Dermis blood vessel endothelial cell (primary cell): ENCODE measurements at places on chromosomes 6 and 20. TPM values are rescaled to one million over a fixed set of nuclear protein-coding genes. Genes with fewer than 3 reads are reported as not detected.
A peak's percentile ranks its signal among the peaks of the same experiment; 100 is the strongest.

DNA sequence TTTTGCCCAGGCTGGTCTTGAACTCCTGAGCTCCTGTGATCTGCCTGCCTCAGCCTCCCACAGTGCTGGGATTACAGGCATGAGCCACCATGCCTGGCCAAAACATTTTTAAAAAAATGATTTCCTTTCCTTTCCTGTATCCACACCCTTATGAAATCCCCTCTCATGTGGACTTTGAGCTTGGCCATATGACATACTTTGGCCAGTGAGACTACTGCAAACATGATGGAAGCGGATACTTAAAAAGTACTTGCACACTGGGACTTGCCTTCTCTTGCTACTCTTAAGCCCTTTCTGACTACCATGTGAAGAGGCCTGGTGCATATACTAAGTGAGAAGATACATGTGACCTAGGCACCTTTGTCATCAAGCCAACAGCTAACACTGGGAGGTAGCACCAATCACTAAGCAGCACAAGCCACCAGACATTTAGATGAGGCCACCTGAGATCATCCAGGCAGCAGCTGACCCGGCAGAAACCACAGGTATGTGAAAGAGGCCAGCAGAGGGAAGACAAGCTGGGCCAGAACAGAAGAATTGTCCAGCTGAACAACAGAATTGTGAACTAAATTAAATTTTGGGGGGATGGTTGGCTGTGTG is 78.5 kb upstream of the HDAC2 start:
- no peak for DNase-seq

The MICA gene
- total RNA-seq = 40.3 and 57.9 TPM in 2 replicates

The ERVFRD-1 gene
- under 0.01 and 0.05 TPM in 2 replicates for total RNA-seq

GRCh38 chr20:21395666-21396598 is 1.4 kb downstream of the NKX2-4 start:
- DNase-seq = peak; percentile 29

The BANF2 gene
- total RNA-seq = not detected in 2 replicates

- DNase-seq = no peak
Observed at GRCh38 chr20:32622585-32623468, 37.7 kb upstream of the NOL4L start.

- DNase-seq = peak; percentile 80
Observed at GRCh38 chr6:38671885-38672467, 31.0 kb downstream of the GLO1 start.

- DNase-seq = peak; percentile 52
Observed at GRCh38 chr6:6730831-6731230, 142.3 kb downstream of the LY86 start.

DNA sequence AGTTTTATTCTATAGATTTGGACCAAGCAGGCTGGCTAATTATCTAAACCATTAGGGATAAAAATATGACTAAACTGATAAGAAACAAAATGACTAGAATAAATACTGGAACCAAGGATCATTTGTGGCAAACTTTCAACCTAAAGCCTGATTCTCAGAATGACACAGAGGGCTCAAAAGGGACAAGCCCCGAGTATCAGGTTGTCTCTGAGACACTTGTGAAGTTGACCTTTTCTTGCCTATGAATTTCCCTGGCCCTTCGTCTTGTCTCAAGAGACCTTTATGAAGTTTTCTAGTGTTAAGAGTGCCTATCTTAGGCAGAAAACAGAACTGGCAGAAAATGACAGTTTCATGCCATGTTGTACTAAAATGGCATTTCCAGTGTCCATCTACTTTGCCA is 68.3 kb downstream of the IMPG1 start:
- DNase-seq = no peak

DNA sequence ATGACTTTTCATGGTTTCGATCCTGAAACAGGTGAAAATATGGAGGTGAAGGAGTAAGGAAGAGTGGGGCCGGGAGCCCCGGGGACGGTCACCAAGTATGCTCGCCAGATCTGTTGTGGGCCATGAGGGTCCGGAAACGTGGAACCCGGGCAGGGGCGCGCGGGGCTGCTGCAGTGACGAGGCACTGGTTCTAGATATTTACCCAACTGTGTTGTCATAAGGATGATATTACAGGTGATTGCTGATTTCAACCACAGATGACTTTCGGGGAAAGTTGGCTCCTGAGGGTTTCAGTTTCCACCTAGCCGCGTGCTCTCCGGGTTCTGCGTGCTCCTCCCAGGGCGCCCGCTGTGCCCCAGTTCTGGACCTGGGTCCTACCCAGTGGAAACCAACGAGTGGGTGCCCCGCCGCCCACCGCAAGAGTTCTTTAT is 12.2 kb downstream of the RAET1G start:
- no peak for DNase-seq

DNA sequence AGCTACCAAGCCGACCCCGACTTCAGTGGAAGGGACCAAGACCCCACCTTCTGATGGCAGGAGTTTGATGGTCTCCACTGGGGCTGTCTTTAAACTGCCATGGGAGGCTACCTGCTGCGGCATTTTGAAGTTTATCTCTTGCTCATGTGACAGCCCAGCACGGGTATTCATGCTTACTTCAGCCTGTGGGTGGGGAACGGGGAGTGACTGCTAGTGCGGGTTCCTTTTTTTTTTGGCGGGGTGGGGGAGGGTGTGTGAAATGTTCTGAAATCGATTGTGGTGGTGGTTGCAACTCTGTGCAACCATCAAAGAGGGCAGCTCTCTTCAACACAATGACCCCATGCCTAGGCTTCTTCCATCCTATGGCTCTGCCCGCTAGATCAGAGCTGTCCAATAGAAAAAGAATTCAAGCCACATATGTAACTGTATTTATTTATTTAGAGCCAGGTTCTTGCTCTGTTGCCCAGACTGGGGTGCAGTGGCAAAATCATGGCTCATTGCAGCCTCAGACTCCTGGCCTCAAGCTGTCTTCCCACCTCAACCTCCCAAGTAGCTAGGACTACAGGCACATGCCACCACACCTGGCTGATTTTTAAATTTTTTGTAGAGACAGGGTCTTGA is 53.7 kb downstream of the PPP1R16B start:
- DNase-seq = no peak

DNA sequence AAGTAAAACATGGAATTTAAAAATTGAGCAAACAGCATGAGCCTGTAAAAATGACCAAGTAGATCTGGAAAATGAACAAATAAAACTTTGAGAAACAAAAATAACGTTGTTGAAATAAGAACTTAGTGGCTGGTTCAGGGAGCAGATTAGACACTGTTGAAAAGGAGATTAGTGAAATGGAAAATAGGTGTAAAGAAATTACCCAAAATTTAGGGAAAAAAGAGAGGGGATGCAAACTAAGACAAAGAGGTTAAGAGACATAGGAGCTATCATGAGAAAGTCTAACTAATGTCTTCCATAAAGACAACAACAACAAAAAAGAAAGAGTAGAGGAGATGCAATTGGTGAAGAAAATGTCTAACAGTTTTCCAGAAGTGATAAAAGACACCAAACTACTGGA is 29.0 kb downstream of the APCDD1L start:
- no peak for DNase-seq

The PTCHD4 gene
- 6.1 and 9.7 TPM in 2 replicates for total RNA-seq

The DXO gene
- 12.8 and 14.6 TPM in 2 replicates for total RNA-seq

The OR2H2 gene
- total RNA-seq = not detected in 2 replicates

DNA sequence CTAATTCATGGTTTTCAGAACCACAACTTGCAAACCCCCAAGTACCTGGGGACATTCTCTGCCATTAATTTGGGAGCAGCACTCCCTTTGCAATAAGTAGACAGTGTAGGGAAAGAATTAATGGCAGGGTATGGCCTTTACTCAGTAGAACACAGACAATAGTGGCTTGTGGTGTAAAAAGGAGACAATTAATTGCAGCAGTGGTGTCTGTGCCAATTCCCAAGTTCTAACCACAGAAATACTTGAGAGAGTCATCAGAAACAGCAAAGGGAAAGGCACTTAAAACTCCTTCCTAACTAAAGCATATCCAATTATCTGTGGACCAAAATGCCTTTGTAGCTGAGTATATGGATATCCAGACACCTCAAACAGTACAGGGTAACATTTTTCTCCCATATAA is 257.6 kb upstream of the POU3F2 start:
- no peak for DNase-seq

The RAB22A gene
- total RNA-seq = 11.7 and 15.4 TPM in 2 replicates

- DNase-seq = no peak
Observed at GRCh38 chr6:163356743-163357142, 57.8 kb upstream of the QKI start.
